ENCODE measurements at places on chromosomes 11 and 22. TPM values are rescaled to one million over a fixed set of nuclear protein-coding genes. Genes with fewer than 3 reads are reported as not detected.

- no peaks in the 10 kb centered on the region for H3K4me1 ChIP-seq
- no peak overlapping the region for H3K4me3 ChIP-seq
- no peaks in the 10 kb centered on the region for H3K27me3 ChIP-seq
- DNase-seq, result no peak
Measured at GRCh38 chr11:293852-294661, 5.1 kb downstream of the PGGHG start.

DNA sequence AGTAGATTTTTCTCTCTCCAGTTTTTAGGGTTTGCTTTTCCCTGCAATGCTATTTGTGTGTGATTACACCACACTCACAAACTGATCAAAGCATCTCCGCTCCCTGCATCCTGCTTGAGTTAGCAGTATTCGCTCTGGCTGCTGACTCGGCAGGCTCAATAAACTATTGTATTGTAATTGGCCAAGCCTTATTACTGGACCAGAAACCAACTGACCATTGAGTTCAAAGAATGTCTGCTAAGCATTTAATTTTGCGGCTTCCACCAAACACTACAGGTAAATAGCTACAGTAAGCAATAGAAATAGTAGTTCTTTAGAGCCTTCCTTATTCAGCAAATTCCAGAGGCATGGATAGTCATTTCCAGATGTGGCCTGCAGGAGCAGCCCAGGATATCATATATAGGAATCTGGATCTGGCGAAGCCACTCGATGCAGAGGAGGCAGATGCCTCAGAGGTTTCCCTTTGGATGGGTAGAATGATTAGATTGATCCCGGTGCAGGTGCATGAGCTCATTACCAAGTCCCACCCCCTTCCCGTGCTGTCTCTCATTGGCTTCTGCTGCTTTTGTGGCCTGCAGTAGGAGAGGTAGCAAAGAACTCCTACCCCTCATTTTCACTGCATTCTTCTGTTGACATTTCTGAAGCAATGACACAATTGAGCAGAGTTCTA is 77.3 kb downstream of the COMMD9 start:
- H3K27me3 ChIP-seq, result no peaks in the 10 kb centered on the region
- no peak overlapping the region for H3K4me3 ChIP-seq
- DNase-seq, result no peak
- H3K36me3 ChIP-seq, result no peaks in the 10 kb centered on the region
- no peaks in the 10 kb centered on the region for H3K4me1 ChIP-seq

DNA sequence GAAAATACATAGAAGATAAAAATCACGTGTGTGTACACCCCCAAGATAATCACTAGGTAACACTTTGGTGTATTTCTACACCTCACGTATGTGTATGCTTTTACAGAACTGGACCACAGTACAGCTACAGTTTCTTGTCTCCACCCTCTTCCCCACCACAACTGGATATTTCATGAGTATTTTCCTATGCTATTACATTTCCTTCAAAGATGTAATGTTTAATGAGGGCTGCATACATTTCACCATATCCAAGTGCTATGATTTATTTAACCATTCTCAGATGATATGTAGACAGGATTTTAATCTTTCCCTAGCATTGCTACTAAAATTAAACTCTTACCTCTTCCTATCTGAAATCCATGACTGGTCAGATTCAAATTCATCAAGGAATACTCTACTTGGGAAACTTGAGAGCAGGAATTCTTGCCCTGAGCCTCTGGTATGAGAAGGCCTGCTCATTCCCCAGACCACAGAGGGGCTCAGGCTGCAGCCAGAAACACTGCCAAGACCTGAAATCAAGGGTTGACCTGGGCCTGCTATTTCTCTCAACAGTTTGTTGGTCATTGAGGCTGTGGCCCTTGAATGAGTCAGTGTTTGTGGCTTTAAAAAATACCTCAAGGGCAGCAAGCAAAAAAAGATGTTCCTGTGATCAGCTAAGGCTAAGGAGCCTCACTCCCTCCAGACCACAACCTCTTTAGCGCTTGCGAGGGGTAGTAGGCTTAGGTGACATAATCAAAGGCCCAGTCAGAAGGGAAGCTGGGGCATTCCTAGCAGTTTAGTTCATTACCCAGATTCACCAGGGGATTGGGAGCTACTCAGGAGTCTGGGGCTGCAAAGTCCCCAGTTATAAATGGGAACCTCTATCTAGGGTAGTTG is 55.5 kb downstream of the ABTB2 start:
- no peak for DNase-seq
- no peaks in the 10 kb centered on the region for H3K36me3 ChIP-seq
- no peaks in the 10 kb centered on the region for H3K27me3 ChIP-seq
- H3K4me3 ChIP-seq, result no peak overlapping the region
- H3K4me1 ChIP-seq, result no peaks in the 10 kb centered on the region
- H3K27ac ChIP-seq, result no peak overlapping the region

Gene UPK2
- not detected for total RNA-seq

GRCh38 chr11:43871051-43871450 is 9.6 kb upstream of the ALKBH3 start:
- no peak for DNase-seq
- no peak overlapping the region for H3K27ac ChIP-seq
- H3K4me1 ChIP-seq, result no peaks in the 10 kb centered on the region
- no peak overlapping the region for H3K4me3 ChIP-seq
- H3K27me3 ChIP-seq, result no peaks in the 10 kb centered on the region

Gene UBQLNL
- 10.8 TPM for total RNA-seq

Gene FAM227A
- total RNA-seq, result 2.8 TPM

Gene PMM1
- 76.5 TPM for total RNA-seq

GRCh38 chr11:13271060-13271693 is 6.4 kb upstream of the BMAL1 start:
- H3K27ac ChIP-seq, result no peak overlapping the region
- no peak for DNase-seq
- H3K4me1 ChIP-seq, result peaks cover 1% of the 10 kb centered on the region

- H3K36me3 ChIP-seq, result no peaks in the 10 kb centered on the region
- no peaks in the 10 kb centered on the region for H3K27me3 ChIP-seq
- no peak overlapping the region for H3K4me3 ChIP-seq
- peak; percentile 28 for DNase-seq
- H3K27ac ChIP-seq, result no peak overlapping the region
Measured at GRCh38 chr11:6438979-6439571, 1.7 kb downstream of the HPX start.

Gene NOX4
- total RNA-seq, result 20.0 TPM

Gene SESN3
- total RNA-seq, result 19.7 TPM

GRCh38 chr22:46366327-46366731 is 30.8 kb downstream of the TRMU start:
- H3K4me1 ChIP-seq, result no peaks in the 10 kb centered on the region
- no peaks in the 10 kb centered on the region for H3K27me3 ChIP-seq
- DNase-seq, result no peak
- H3K4me3 ChIP-seq, result no peak overlapping the region
- H3K27ac ChIP-seq, result no peak overlapping the region

GRCh38 chr11:34624069-34624468 is 3.2 kb downstream of the EHF start:
- H3K27me3 ChIP-seq, result no peaks in the 10 kb centered on the region
- no peaks in the 10 kb centered on the region for H3K36me3 ChIP-seq
- no peaks in the 10 kb centered on the region for H3K4me1 ChIP-seq
- DNase-seq, result no peak
- H3K27ac ChIP-seq, result no peak overlapping the region

DNA sequence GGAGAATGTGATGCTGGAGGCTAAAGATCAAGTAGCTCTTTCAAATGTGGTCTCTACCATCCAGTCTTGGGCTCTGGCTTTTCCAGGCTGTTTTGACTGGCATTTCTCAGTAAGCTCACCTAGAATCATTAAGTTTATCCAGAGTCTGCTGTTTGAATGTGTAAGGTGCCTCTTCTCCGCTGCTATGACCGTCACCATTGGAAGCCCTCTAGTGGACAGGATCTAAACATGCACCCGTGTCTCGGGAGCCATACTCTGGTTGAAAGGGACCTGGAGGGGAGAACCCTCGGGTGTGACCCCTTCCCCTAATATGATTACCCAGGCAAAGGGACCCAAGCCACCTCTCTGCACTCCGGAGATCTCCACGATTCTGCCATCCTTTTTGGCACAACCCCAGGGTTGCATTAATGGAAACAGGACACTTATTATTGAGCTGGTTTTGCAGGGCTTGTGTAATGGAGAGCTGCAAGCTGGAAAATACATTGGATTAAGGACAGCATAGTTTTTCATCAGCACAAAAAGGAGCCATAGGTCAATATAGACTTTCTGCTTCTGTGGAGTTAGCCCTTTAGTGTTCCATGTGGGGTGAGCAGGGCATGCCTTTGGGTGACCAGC is 191.0 kb upstream of the LARGE1 start:
- no peaks in the 10 kb centered on the region for H3K27me3 ChIP-seq
- peak; percentile 18 for DNase-seq
- no peak overlapping the region for H3K4me3 ChIP-seq

DNA sequence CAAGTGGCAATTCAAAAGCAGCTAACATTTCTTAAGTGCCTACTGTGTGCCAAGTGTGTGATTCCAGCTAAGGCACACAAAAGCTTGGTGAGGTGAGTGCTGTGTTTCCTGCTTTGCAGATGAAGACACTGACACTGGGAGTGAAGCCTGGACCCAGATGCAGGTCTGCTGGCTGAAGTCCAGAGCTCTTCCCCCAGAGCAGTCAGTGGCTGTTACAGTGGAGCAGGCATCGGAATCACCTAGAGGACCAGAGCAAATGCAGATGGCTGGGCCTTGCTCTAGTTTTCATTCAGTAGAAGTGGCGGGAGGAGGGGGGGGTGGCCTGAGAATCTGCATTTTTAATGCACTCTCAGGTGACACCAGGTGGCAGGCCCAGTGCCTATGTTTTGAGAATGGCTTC is 342.3 kb downstream of the CADM1 start:
- no peak for DNase-seq
- H3K4me1 ChIP-seq, result no peaks in the 10 kb centered on the region
- no peaks in the 10 kb centered on the region for H3K27me3 ChIP-seq
- no peak overlapping the region for H3K4me3 ChIP-seq
- H3K27ac ChIP-seq, result no peak overlapping the region
- H3K36me3 ChIP-seq, result no peaks in the 10 kb centered on the region

Gene TXNRD2
- total RNA-seq, result 14.7 TPM

- peaks cover 9% of the 10 kb centered on the region for H3K4me1 ChIP-seq
- H3K36me3 ChIP-seq, result no peaks in the 10 kb centered on the region
- peak overlapping the region; percentile 97 for H3K4me3 ChIP-seq
- peak overlapping the region; percentile 100 for H3K27ac ChIP-seq
Measured at GRCh38 chr22:38505541-38506117, 482 bp downstream of the DDX17 start.

Gene IL17RA
- total RNA-seq, result 19.3 TPM

GRCh38 chr22:40922484-40923303 is 28.5 kb upstream of the RBX1 start:
- no peaks in the 10 kb centered on the region for H3K36me3 ChIP-seq
- DNase-seq, result no peak
- peaks cover 5% of the 10 kb centered on the region for H3K4me1 ChIP-seq
- no peak overlapping the region for H3K27ac ChIP-seq
- H3K27me3 ChIP-seq, result no peaks in the 10 kb centered on the region

GRCh38 chr22:37611207-37611606 is 2.6 kb downstream of the GGA1 start:
- no peak overlapping the region for H3K4me3 ChIP-seq
- no peak for DNase-seq
- H3K36me3 ChIP-seq, result no peaks in the 10 kb centered on the region
- no peaks in the 10 kb centered on the region for H3K27me3 ChIP-seq

Gene PIWIL4
- 5.6 TPM for total RNA-seq

DNA sequence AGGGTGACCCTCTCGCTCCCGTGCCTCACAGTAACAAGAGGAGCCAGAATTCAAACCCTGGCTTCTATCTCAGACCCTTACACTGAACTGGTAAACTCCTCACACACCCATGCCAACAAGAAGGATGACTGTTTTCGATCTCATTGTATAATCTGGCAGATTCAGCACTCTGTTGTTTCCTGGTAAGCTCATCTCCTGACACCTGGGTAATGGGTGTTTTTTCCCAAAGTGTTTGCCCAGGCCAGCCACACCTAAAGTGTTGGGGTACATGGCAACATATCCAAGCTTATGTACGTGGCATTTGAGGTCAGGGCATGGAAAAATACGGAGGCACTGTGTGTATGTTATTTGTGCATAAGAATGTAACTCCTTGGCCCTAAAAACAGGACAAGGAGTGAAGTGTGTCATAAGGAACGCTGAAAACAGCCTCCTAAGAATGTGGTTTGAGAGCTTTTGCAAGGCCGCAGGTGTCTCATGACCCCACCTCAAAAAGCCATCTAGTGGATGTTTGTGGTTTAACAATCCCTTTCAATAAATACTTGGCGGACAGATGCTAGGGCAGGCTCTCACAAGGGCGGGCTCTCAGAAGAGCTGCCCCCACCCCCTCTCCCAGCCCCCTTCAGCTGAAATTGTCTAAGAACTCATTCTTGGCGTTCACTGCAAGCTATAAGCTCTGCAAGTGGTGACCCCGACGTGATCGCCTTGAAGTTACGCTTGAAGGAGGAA is at the start of gene MS4A15:
Gene MS4A15 (plus strand): TSS at position 561 of the 726 bp plus-strand sequence. CDS start 6,867 bp downstream, outside the sequence.
- no peak for DNase-seq
- no peaks in the 10 kb centered on the region for H3K36me3 ChIP-seq
- H3K27me3 ChIP-seq, result no peaks in the 10 kb centered on the region
- no peak within 1 kb of the TSS for H3K27ac ChIP-seq
- no peaks in the 10 kb centered on the region for H3K4me1 ChIP-seq

Gene OR2AT4
- not detected for total RNA-seq

- H3K36me3 ChIP-seq, result no peaks in the 10 kb centered on the region
- no peaks in the 10 kb centered on the region for H3K4me1 ChIP-seq
- H3K27ac ChIP-seq, result no peak overlapping the region
- H3K4me3 ChIP-seq, result no peak overlapping the region
Measured at GRCh38 chr22:47163481-47163855, 401.0 kb downstream of the TBC1D22A start.

Gene PGA5
- total RNA-seq, result not detected

DNA sequence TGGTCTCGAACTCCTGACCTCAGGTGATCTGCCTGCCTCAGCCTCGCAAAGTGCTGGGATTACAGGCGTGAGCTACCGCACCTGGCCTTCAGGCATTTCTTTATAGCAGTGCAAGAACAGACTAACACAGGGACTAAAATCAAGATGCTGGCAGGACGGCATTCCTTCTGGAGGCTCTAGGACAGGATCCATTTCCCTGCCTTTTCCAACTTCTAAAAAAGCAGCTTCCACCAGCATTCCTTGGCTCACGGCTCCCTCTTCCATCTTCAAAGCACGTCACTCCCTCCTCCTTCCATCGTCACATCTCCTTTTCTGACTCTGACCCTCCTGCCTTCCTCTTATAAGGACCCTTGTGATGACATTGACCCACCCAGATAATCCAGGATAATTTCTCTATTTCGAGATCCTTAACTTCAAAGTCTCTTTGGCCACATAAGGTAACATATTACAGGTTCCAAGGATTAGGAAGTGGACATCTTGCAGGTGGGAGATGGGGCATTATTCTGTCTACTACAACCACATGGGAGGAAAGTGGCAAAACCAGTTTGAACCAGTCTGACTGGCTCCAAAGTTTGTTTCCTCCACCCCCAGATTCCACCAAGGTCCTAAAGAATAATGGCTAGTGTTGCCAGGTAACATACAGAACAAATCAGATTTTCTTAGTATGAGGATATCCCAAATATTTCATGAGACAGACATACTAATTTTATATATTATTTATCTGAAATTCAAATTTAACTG is 172.5 kb downstream of the MN1 start:
- H3K36me3 ChIP-seq, result no peaks in the 10 kb centered on the region
- no peaks in the 10 kb centered on the region for H3K27me3 ChIP-seq
- no peak for DNase-seq
- H3K27ac ChIP-seq, result no peak overlapping the region
- no peak overlapping the region for H3K4me3 ChIP-seq
- no peaks in the 10 kb centered on the region for H3K4me1 ChIP-seq
